Stimulated activated naive CD4-positive, alpha-beta T cell treated with Interleukin-2 at 50 U/mL for 16 hours (primary cell): ENCODE measurements at places on chromosomes 4 and X.

- no peak for DNase-seq
Measured at GRCh38 chr4:76226418-76226817, 12.8 kb upstream of the SCARB2 start.

DNA sequence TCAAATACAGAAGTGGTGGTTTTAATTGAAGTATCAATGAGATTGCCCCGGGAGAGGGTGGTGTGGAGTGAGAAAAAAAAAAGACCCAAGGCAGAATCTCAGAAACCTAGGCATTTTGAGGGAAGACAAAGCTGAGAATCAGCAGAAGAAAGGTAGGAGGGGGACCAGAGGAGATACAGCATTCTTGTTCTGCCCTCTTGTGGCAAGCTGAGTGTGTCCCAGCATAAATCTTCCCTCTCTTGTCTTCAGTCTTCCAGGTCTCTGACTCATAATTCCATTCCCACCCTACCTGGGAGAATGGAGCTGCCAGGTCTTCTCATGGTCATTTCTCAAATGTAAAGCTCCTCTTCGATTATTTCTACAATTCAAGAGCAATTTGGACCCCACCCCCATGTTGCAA lies 32.7 kb upstream of the MAGED1 start:
- no peak for DNase-seq

- DNase-seq, result no peak
Measured at GRCh38 chr4:4641254-4641653, 99.4 kb upstream of the STX18 start.

GRCh38 chrX:132077414-132077813 lies 50.4 kb downstream of the FRMD7 start:
- DNase-seq, result no peak

DNA sequence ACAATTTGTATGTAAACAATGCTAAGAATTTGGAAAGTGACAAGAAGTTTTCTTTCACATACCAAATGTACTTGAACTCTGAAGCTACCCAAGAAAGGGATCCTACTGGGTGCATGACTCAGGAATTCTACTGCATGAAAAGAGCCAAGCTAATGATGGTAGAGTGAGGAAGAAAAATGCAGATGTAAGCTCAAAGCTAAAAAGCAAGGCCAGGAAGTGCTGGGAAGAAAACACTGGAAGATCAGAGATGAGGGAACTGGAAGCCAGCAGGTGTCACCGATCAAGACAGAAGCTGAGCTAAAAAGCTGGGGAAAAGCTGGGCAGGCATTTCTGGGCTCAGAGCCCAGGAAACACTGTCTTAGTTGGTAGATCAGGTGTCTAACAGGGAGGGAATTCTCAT lies 449.1 kb downstream of the NKX6-1 start:
- DNase-seq, result no peak

GRCh38 chrX:11791090-11791489 lies 33.1 kb downstream of the MSL3 start:
- DNase-seq, result no peak

GRCh38 chr4:99711657-99712056 lies 54.0 kb upstream of the C4orf54 start:
- no peak for DNase-seq

DNA sequence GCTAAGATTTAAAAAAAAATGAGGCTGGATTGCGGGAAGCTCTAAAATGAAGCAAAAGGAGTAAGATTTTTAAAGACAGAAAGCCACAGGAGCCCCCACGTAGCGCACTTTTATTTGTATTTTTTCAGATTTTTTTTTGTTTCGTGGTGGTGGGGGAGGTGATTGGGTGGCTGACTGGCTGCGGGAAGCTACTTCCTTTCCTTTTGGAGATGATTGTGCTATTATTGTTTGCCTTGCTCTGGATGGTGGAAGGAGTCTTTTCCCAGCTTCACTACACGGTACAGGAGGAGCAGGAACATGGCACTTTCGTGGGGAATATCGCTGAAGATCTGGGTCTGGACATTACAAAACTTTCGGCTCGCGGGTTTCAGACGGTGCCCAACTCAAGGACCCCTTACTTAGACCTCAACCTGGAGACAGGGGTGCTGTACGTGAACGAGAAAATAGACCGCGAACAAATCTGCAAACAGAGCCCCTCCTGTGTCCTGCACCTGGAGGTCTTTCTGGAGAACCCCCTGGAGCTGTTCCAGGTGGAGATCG lies 908 bp downstream of the PCDH10 start:
- no peak for DNase-seq

DNA sequence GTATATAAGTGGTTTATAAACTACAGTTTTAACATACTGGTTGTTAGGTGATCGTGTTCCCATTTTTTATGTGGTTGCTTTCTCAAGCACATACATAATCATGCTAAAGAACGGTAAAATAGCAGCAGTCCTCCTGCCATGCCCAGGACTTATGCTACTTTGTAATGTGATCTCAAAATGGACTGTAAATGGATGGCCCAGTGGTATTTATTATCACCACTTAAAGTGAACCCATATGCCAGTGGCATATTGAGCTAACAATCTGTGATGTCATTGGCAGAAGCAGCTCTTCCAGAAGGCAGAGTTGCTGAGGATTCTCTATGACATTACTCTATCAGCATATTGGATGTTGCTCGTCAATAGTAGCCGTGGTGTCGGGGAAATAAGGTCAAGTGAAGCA lies 28.6 kb downstream of the ANK2 start:
- DNase-seq, result no peak

DNA sequence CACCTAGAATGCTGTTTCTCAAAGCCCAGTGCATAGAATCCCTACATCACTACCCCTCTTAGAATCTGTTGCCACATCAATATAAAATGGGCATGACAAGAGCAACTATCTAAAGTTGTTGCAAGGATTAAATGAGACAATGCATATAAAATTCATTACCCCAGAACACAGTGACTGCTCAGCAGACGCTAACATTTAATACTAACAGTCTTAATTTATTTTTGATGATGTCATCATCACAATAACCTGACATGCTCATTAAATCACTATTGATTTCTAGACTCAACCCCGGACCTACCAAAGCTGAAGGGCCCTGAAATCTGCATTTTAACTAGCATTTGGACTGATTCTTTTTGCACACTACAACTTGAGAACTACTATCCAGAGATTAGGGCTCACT lies 3.9 kb downstream of the ARSJ start:
- DNase-seq, result no peak

- no peak for DNase-seq
Measured at GRCh38 chr4:117986321-117986720, 48.0 kb upstream of the NDST3 start.

- DNase-seq, result no peak
Measured at GRCh38 chr4:102585329-102585728, 84.2 kb downstream of the NFKB1 start.

GRCh38 chr4:152264106-152264505 lies 271.8 kb downstream of the FBXW7 start:
- DNase-seq, result no peak

GRCh38 chr4:169724260-169724659 lies 33.5 kb downstream of the HPF1 start:
- DNase-seq, result no peak

DNA sequence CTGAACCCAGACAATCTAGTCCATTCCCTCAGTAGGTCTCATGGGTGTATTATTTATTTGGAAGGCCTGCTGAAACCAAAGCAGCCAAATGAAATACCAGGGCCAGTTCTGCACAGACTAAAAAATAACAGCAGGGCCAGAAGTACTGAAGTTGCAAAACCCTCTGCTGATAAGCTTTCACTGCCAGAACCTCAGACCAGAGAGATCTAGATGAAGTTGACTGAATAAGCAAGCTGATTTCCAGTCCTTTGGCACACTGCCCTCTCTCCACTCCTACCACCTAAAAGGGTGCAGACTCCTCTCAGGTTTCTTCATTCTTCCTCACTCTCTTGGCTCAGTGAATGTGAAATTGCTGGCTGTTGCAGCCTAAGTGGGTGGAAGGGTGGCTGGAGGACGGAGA lies 276.7 kb upstream of the KLF3 start:
- no peak for DNase-seq

GRCh38 chr4:17812125-17812524 lies 1.3 kb downstream of the NCAPG start:
- DNase-seq, result no peak

DNA sequence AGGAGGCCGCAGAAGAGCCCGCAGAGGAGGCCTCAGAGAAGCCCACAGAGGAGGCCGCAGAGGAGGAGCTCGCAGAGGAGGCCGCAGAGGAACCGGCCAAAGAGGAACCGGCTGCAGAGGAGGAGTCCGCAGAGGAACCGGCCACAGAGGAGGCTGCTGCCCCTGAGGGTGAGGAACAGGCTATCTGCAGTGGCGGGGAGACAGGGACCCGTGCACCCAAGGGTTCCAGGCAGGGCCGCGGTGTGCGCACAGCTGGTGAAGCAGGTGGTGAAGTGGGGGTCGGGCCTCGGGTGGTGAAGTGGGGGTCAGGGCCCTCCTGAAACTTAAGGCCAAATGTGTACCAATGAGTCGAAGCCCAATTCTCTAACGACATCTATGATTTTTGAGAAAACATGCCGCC lies 1.1 kb downstream of the CT47C1 start:
- DNase-seq, result no peak

GRCh38 chr4:72442147-72442546 lies 126.9 kb downstream of the ADAMTS3 start:
- DNase-seq, result no peak
